ENCODE measurements at places on chromosomes 5 and 9.

DNA sequence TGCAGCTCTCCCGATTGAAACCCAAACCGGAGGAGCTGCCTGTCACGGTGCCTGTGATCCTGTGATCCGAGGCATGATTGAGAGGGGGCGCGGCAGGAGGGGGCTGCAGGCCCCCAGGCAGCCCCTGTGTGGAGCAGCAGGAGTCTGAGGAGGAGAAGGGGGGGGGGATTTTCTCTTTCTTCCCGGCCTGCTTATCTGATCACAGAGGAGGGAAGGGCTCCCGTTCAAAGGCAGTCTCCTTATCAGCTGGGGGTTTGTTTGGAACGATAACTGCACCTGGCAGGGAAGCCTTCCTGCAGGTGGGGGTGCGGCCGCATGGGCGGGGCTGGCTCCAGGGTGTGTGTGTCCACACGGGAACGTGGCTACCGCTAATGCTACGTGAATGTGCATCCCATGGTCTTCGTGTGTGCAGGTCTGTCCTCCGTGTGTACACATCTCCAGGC lies 38.4 kb downstream of the LMX1B start:
- DNase-seq: no peak

DNA sequence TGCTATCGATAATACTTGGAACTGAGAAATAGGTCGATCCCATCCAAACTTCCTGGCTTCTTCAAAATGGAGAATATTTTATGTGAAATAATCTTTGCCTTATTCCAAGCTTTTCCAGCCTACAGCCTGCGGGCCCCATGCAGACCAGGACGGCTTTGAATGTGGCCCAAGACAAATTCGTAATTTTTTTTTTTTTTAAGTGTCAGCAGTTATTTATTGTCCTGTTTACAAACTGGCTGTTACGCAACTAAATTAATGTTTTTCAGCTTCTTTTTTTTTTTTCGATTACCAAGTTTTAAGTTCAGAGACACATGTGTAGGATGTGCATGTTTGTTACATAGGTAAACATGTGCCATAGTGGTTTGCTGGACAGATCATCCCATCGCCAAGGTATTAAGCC lies 411.7 kb upstream of the EDIL3 start:
- DNase-seq: no peak

- no peak for DNase-seq
Measured at GRCh38 chr5:122267185-122267584, 44.9 kb upstream of the SNCAIP start.

DNA sequence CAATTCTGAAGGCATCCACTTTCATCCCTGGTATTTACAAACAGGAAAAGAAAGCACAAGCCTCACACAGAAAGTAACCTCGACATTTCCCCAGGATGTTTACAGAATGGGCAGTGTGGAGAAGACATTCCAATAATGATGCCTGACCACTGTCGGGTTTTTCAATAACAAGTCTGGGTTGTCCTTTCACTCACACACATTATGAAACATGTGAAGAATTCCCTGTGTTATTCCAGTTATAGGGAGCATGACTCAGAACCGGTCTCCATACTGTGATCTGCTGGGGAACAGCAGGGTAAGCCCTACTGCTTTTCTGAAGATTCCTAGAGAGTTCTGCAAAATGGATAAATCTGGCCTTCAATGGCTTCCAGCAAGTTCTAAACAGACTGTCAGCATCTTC lies 155.3 kb downstream of the ADAMTS12 start:
- DNase-seq: no peak

DNA sequence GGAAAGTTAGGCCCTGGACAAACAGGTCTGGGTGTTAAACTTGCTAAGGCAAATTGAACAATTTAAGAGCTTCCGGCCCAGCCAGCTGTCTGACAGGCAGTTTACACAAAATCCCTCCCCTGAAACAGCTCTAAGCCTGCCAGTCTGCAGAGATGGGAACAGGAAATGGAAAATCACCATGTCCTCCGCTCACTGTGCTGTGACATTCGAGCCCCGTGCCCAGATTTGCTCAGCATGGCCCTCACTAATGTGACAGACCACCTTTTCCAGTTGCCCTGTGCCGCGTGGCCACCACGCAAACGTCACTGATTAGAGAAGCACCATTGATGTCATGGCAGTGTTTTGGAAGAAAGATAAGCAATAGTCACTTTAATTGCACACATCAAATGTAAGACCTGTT lies 41.0 kb downstream of the CCNJL start:
- DNase-seq: peak; percentile 54

DNA sequence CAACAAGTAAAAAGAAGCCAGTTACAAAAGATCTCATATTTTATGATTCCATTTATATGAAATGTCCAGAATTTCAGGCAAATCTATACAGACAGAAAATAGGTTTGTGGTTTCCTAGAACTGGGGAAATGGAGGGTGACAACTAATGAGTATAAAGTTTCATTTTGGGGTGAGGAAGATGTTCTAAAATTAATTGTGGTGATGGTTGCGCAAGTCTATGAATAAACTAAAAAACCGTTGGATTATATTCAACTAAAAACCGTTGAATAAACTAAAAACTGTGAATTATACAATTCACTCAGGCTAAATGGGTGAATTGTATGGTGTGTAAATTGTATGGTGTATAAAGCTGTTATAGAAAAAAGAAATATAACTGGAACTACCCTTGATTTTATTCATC lies 47.6 kb downstream of the ADAMTS6 start:
- no peak for DNase-seq

DNA sequence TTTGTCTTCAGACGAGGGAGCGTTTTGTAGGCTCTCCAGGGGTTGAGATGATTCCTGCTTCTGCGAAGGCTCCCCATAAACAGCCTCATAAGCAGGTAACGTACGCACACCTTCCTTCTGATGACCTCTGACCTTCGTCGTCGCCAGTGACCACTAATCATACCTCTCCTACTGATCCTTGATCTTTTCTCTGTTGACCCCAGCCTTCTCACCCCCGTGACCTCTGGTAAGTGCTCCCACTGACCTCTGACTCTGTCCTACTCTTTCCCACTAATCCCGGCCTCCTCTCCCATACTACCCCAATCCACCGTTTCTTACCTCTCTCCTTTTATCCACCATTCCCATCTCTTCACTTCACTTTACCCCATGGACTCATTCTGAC lies 345 bp downstream of the DNAI1 start:
- no peak for DNase-seq

- DNase-seq: no peak
Measured at GRCh38 chr9:96383165-96383942, at the start of gene SLC35D2. Gene SLC35D2 (minus strand): TSS chr9:96383711. CDS start chr9:96383634, 77 bp downstream.

DNA sequence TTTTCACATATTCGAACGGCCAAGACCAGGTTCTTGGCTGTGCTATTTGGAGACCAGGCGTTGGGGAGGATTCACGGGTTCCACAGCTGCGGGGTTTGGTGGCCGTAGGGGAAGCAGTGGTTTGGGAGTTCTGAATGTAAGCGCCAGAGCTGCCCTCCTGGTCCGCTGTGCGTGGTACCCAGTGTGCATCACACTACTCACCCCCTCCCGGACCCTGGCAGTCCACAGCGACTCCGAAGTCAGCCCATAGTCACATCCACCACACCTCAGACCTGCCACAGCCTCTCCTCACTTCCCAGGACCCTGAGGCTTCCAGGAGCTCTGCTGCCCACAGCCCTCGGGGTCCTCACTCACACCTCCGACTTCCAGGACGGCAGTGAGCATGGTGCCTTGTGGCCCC lies 26.8 kb downstream of the AMBP start:
- DNase-seq: no peak

- DNase-seq: no peak
Measured at GRCh38 chr9:132631280-132631679, 38.5 kb downstream of the DDX31 start.

DNA sequence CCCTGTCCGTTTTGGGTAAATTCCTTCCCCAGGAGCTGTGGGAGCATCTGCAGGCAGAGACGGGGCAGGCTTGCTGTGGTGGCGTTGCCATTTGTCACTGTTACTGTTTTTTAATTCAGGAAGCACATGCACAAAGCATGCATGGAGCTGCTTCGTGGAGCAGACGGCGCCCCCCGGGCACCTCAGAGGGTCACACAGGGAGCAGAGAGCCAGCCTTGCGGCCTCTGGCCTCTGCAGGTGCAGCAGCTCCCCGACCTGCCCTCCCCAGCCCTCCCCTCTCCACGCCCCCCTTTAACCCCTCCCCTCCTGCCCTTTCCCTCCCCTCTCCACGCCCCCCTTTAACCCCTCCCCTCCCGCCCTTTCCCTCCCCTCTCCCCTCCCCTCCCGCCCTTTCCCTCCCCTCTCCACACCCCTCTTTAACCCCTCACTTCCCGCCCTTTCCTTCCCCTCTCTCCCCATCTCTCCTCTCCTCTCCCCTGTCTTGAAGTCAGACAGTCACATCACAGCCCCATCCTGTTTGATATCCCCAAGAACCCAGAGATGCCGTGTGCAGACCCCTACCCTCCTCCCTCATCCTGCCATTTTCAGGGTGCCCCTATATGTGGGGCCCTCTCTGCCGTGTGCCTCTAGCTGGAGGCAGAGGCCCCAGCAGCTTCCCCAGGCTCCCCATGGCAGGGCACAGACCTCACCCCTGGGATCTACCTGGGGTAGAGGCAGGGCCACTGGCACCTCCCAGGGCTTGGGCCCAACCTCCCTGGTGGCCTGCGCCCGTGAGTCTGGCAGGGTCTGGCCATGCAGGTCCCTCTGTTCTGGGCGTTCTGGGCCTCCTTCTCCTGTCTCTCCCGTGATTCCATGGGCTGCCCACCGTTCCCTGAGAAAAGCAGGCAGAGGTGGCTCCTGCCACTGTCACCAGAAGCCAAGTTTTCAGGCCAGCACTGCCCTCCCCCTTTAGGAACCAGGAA lies 29.6 kb upstream of the UBAC1 start:
- DNase-seq: peak; percentile 21

- DNase-seq: no peak
Measured at GRCh38 chr9:33105959-33106358, 29.5 kb upstream of the SMU1 start.

DNA sequence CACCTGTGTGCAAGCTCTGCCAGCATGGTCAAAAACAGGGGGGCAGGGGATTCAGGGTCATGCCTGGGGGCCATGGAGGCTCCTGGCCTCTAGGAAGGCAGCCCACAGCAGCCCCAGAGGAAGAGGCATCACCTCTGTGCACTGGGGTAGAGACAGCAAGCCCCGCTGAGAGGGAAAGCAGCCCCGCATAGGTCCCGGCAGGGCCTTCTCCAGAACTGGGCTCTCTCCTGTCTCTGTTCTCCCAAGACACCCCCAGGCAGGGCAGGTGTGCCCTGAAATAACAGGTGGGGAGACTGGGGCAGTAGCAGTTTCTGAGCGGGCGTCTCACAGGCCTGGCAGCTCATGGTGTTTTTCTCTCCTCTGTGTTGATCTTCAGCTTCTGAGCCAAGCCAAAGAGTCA lies 279.1 kb downstream of the HSPA4 start:
- DNase-seq: no peak

DNA sequence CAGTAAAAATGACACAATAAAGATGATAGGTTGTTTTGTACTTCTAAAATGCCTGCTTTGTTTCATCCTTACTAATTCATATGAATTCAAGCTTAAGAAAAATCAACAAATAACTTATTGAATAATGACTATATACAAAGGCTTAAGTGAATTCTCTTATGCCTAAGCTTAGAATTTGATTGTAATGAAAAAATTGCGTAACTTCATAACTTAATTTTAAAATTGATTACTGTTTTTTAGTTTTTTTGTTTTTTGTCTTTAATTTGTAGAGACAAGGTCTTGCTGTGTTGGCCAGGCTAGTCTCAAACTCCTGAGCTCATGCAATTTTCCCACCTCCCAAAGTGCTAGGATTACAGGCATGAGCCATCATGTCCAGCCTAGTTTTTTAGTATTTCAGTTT lies 391.9 kb downstream of the ARRDC3 start:
- DNase-seq: no peak

- DNase-seq: no peak
Measured at GRCh38 chr5:59609501-59610265, 283.8 kb downstream of the PDE4D start.

GRCh38 chr5:34583167-34583566 lies 73.0 kb upstream of the RAI14 start:
- DNase-seq: no peak

- DNase-seq: no peak
Measured at GRCh38 chr5:143749581-143750205, 62.3 kb upstream of the HMHB1 start.

DNA sequence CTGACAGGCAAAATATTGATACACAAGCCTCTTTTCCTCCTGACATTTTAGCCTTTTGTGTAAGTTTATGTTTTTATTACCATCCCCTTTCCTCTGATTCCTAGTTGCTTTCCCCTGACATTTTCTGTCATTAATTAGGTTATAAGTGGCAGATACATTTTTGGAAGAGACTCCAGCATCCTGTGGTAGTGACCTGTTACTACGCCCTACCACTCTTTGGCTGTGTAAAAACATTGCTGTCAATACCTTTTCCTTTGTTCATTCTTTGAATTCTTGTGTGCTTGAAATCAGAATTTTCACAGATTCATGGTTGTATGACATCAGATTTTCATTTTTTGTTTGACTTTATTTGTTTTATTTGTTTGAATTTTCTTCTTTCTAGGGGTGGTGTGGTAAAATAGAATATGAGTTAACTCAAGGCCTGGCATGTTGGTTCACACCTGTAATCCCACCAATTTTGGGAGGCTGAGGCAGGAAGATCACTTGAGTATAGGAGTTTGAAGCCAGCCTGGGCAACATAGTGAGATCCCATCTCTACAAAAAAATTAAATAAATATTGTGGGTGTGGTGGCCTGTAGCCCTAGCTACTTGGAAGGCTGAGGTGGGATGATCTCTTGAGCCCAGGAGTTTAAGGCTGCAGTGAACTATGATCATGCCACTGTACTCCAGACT lies 43.4 kb downstream of the UBE2R2 start:
- DNase-seq: no peak

- DNase-seq: no peak
Measured at GRCh38 chr9:99262949-99263418, 40.9 kb downstream of the SEC61B start.

- DNase-seq: no peak
Measured at GRCh38 chr5:92554447-92555085, 1026.5 kb downstream of the NR2F1-AS1 start.

DNA sequence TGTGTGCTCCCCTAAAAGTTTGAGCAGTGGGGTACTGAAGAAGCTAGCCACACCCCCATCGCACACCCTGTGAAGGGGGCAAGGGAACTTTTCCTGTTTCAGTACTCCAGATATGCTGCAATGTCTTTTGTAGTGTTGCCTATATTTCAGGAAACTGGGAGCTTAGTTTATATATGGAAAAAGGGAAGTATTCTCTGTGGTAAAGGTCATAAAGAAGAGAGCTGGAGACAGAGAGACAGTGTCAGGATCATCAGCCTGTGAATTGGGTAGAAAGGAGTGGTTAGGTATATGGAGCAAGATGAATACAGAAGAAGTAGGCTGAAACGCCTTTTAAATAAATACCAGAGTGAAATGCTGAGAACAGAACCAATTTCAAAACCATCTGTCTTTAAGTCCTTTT lies 82.2 kb upstream of the C9orf72 start:
- DNase-seq: no peak

GRCh38 chr5:44860267-44860666 lies 51.5 kb downstream of the MRPS30 start:
- no peak for DNase-seq

- DNase-seq: no peak
Measured at GRCh38 chr9:8605096-8605495, 805.5 kb upstream of the DMAC1 start.

All from NCI-H1092 treated with DMSO at 0.1 percent for 48 hours (cell line).